ENCODE measurements at places on chromosomes 5 and 9.

DNA sequence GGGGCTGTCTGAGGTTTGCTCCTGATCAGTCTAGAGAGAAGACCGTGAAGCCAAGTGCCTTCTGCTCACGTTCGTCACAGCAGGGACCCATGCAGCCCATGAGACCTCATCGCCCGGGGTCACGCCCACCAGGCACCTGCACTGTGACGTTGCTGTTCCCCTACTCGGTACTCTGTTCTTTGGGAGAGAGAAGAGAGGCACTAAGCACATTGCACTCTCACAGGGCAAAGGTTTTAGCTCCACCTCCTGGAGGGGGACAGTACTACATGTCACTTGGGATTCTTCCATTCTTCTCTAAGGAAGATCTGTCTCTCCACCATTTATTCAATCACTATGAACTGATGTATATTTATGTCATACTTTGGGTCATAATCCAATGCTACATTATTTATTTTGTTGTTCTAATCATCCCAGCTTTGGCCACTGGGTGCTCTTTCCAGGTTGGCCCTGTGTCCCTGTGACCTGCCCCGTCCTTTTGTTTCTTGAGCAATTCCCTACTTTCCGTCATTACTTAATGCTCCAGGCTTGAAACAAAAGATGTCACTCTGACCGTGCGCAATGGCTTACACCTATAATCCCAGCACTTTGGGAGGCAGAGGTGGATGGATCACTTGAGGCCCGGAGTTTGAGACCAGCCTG, 31.4 kb upstream of the BRD3 start:
- H3K4me3 ChIP-seq, result no peak overlapping the region
- H3K27ac ChIP-seq, result no peak overlapping the region
- H3K27me3 ChIP-seq, result no peaks in the 10 kb centered on the region

GRCh38 chr9:79236466-79236865, 335.3 kb upstream of the TLE4 start:
- H3K27ac ChIP-seq, result no peak overlapping the region
- no peak for DNase-seq
- no peaks in the 10 kb centered on the region for H3K36me3 ChIP-seq
- H3K4me1 ChIP-seq, result no peaks in the 10 kb centered on the region

GRCh38 chr9:96376891-96377874, 6.3 kb downstream of the SLC35D2 start:
- H3K4me1 ChIP-seq, result peaks cover 7% of the 10 kb centered on the region
- no peak for DNase-seq
- no peaks in the 10 kb centered on the region for H3K36me3 ChIP-seq
- no peak overlapping the region for H3K27ac ChIP-seq

DNA sequence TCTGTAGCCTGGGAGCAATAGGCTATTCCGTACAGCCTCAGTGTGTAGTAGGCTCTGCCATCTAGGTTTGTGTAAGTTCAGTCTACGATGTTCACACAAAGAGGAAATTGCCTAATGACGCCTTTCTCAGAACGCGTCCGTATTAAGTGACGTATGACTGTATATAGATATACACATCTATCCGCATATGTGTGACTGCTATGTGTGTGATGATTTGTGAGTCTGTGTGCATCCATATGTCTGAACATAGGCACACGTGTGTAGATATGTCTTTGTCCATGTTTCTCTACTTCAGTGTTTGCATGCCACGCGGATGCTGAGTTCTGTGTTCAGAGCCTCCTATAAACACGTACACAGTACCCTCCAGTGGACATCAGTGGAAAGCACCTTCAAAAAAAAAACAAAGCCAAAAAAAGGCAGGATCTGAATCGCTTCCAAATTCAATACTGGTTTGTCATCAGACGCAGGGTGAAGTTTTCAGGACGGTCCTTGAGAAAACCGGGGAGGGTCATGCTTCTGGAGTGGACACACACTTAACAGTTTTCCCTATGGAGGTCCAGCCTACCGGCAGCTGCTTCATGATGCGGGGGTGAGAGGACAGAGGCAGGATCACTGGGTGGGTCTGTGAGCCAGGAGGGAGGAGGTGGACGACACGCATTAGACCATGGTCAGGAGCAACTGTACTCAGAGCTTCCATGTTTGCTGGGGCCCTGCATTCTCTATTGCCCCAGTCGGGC, 29.5 kb upstream of the ALDH1B1 start:
- H3K4me3 ChIP-seq, result no peak overlapping the region
- peaks cover 6% of the 10 kb centered on the region for H3K4me1 ChIP-seq
- DNase-seq, result peak; percentile 58
- no peak overlapping the region for H3K27ac ChIP-seq
- H3K27me3 ChIP-seq, result no peaks in the 10 kb centered on the region

GRCh38 chr5:87155106-87155505, 112.6 kb upstream of the RASA1 start:
- no peak overlapping the region for H3K4me3 ChIP-seq
- no peak overlapping the region for H3K27ac ChIP-seq
- H3K4me1 ChIP-seq, result peaks cover 5% of the 10 kb centered on the region
- DNase-seq, result no peak
- H3K27me3 ChIP-seq, result no peaks in the 10 kb centered on the region

- no peaks in the 10 kb centered on the region for H3K27me3 ChIP-seq
- no peaks in the 10 kb centered on the region for H3K36me3 ChIP-seq
- H3K27ac ChIP-seq, result no peak overlapping the region
- no peaks in the 10 kb centered on the region for H3K4me1 ChIP-seq
- no peak overlapping the region for H3K4me3 ChIP-seq
These were observed 43.9 kb downstream of the PDCD1LG2 start for GRCh38 chr9:5554254-5554653.

DNA sequence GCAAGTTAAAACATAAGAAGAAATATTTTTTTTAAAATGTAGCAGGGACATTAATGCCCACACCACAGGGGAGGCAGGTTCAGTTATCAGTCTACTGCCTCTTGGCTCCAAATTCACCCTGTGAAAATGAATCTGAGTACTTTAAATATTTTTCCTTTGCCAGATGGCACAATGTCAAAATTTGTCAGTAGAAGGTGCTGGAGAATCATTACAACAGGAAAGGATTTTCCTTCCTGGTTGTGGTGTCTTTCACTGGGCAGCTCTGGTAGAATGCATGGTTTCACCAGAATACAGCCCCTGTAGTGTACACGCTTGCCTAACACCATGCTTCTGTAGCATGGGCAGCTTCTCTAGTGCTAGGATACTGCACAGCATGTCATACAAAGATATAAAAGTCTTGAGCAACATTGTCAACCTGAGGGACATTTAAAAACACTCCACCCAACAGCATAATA, 9.7 kb upstream of the SREK1 start:
- H3K4me3 ChIP-seq, result no peak overlapping the region
- H3K36me3 ChIP-seq, result no peaks in the 10 kb centered on the region
- H3K4me1 ChIP-seq, result no peaks in the 10 kb centered on the region
- H3K27ac ChIP-seq, result no peak overlapping the region

GRCh38 chr9:35510754-35511428, 21.0 kb downstream of the RUSC2 start:
- no peaks in the 10 kb centered on the region for H3K27me3 ChIP-seq
- no peak overlapping the region for H3K4me3 ChIP-seq
- peak; percentile 73 for DNase-seq

DNA sequence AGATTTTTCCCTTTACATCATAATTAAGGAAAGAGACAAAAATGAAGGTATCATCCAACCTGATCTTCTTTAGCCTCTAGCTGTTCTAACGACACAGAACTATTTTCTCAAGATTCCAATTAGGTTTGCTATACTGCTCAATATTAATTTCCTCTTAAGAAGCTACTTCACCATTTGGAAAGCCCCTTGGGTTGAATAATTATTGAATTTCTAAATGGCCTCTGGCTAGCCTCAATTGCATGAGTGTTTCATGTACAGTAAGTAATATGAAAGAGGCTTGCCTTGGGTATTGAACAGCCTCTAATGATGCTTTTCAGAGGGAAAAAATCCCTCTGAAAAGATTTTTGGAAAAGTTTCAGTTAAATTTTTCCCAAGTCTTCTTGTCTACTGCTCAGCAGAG, 3.7 kb upstream of the MOB3B start:
- no peaks in the 10 kb centered on the region for H3K27me3 ChIP-seq
- no peak overlapping the region for H3K4me3 ChIP-seq

- no peaks in the 10 kb centered on the region for H3K36me3 ChIP-seq
- no peaks in the 10 kb centered on the region for H3K27me3 ChIP-seq
- DNase-seq, result no peak
- peaks cover 10% of the 10 kb centered on the region for H3K4me1 ChIP-seq
- H3K4me3 ChIP-seq, result no peak overlapping the region
These were observed 366.9 kb upstream of the GRAMD2B start for GRCh38 chr5:126056352-126056751.

GRCh38 chr5:150328515-150328914, 25.8 kb upstream of the ARSI start:
- no peak overlapping the region for H3K4me3 ChIP-seq
- no peaks in the 10 kb centered on the region for H3K27me3 ChIP-seq
- no peak overlapping the region for H3K27ac ChIP-seq
- no peaks in the 10 kb centered on the region for H3K36me3 ChIP-seq
- no peaks in the 10 kb centered on the region for H3K4me1 ChIP-seq

- H3K4me1 ChIP-seq, result no peaks in the 10 kb centered on the region
- no peak overlapping the region for H3K4me3 ChIP-seq
- no peaks in the 10 kb centered on the region for H3K36me3 ChIP-seq
- no peak for DNase-seq
- no peak overlapping the region for H3K27ac ChIP-seq
These were observed 11.6 kb downstream of the SRD5A1 start for GRCh38 chr5:6644794-6645241.

- no peaks in the 10 kb centered on the region for H3K4me1 ChIP-seq
- peaks cover 23% of the 10 kb centered on the region for H3K36me3 ChIP-seq
- no peak for DNase-seq
- H3K27ac ChIP-seq, result no peak overlapping the region
- no peaks in the 10 kb centered on the region for H3K27me3 ChIP-seq
These were observed 19.9 kb downstream of the ABITRAM start for GRCh38 chr9:108953983-108954574.

- H3K27me3 ChIP-seq, result no peaks in the 10 kb centered on the region
- no peak overlapping the region for H3K4me3 ChIP-seq
- H3K36me3 ChIP-seq, result no peaks in the 10 kb centered on the region
- H3K4me1 ChIP-seq, result peaks cover 4% of the 10 kb centered on the region
These were observed 217.2 kb downstream of the AGTPBP1 start for GRCh38 chr9:85524531-85524930.

DNA sequence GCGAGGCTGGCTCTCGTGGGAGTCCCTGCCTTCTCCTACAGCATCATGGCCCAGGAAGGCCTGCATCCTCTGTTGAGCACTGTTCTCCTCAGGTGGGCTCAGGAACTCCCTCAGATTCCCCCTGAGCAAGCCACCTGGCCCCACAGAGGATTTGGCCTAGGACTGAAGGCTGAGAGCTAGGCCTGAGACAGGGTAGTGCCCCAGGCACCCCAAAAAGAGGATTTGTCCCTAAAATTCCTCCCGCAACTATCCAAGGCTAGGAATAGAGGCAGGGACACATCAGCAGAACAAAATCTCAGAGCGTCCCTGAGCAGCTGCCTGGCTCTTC, 11.0 kb upstream of the IRF1 start:
- no peak overlapping the region for H3K4me3 ChIP-seq
- H3K27me3 ChIP-seq, result no peaks in the 10 kb centered on the region
- H3K4me1 ChIP-seq, result peaks cover 17% of the 10 kb centered on the region
- H3K36me3 ChIP-seq, result no peaks in the 10 kb centered on the region
- no peak for DNase-seq

DNA sequence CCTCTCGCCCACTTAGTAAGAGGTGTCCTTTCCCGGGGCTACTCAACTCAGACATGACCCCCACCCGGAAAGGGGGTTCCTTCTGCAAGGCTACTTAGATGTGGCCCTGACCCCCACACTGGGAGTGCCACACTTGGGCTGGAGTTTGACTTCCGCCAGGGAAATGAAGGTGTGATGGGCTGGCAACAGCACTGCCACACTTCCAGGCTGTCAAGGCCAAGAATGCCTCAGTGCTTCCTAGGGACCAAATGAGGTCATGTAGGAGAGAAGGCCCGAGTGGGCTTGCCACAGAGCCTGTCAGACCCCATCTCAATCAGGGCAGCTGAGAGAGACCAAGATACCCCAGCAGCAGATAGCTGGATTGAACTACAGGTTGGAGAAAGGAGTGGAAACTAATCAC, 55.5 kb downstream of the DRD1 start:
- H3K4me3 ChIP-seq, result no peak overlapping the region
- H3K36me3 ChIP-seq, result no peaks in the 10 kb centered on the region
- H3K27me3 ChIP-seq, result no peaks in the 10 kb centered on the region
- H3K27ac ChIP-seq, result no peak overlapping the region
- H3K4me1 ChIP-seq, result no peaks in the 10 kb centered on the region
- no peak for DNase-seq

DNA sequence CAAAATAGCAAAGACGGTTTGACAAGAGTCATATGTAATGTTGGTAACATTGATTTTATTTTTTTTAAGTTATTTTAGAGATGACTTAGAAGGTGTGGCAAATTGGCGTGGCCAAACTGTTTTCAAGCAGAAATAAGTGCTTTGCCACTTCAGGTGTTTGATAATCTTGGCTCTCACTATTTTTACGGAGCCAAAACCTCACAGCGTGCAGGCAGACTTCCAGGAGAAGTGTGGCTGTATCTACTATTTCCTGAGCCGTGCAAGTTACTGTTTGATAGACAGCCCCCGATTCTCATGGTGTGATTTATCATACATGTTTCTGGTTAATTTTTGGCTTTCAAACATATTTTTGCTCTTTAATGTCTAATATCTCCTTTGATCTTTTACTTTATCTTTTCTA, 269.5 kb downstream of the ADAMTSL1 start:
- H3K36me3 ChIP-seq, result no peaks in the 10 kb centered on the region
- H3K27ac ChIP-seq, result no peak overlapping the region
- no peak for DNase-seq
- H3K4me1 ChIP-seq, result peaks cover 6% of the 10 kb centered on the region
- H3K27me3 ChIP-seq, result no peaks in the 10 kb centered on the region

DNA sequence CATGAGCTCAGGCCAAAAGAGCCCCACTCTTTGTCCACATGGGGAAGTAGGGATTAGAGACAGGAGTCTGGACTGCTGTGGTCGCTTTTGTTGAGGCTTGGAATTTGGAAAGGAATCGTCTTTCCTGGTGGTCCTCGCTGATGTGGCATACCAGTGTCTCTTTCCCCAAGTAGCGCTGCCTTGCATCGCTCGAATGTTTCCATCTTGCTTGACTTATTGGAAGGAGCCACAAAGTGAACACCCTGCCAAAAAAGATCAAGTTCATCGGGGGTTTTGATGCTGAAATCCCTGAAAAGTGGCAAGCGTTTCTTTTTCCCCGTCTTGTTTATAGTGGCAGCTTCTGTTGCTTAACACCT, 161.3 kb downstream of the MACROH2A1 start:
- H3K4me1 ChIP-seq, result peaks cover 11% of the 10 kb centered on the region
- DNase-seq, result no peak
- no peak overlapping the region for H3K4me3 ChIP-seq
- H3K27me3 ChIP-seq, result no peaks in the 10 kb centered on the region
- H3K36me3 ChIP-seq, result no peaks in the 10 kb centered on the region

GRCh38 chr5:54838843-54839242, 146.6 kb downstream of the ESM1 start:
- no peak for DNase-seq
- H3K36me3 ChIP-seq, result no peaks in the 10 kb centered on the region
- H3K4me1 ChIP-seq, result no peaks in the 10 kb centered on the region
- H3K27ac ChIP-seq, result no peak overlapping the region

- DNase-seq, result no peak
- no peaks in the 10 kb centered on the region for H3K4me1 ChIP-seq
- H3K27ac ChIP-seq, result no peak overlapping the region
- no peaks in the 10 kb centered on the region for H3K27me3 ChIP-seq
These were observed 163.4 kb upstream of the DMAC1 start for GRCh38 chr9:7963026-7963425.

- H3K27me3 ChIP-seq, result no peaks in the 10 kb centered on the region
- H3K4me3 ChIP-seq, result no peak overlapping the region
- no peak overlapping the region for H3K27ac ChIP-seq
- H3K36me3 ChIP-seq, result no peaks in the 10 kb centered on the region
- no peak for DNase-seq
These were observed 12.7 kb upstream of the TRIM32 start for GRCh38 chr9:116674210-116674980.
